ENCODE measurements at places on chromosomes 2 and 18.

GRCh38 chr2:44392338-44392943 is 30.7 kb downstream of the CAMKMT start:
- DNase-seq, result no peak

GRCh38 chr2:32946314-32947075 is at the start of gene LTBP1:
Gene LTBP1 (plus strand): TSS chr2:32946953. CDS start chr2:32947325, 372 bp downstream.
- no peak for DNase-seq

- no peak for DNase-seq
Measured at GRCh38 chr18:55487997-55488396, 100.0 kb downstream of the TCF4 start.

GRCh38 chr2:224183086-224183485 is 144.0 kb upstream of the SERPINE2 start:
- DNase-seq, result no peak

- no peak for DNase-seq
Measured at GRCh38 chr2:237132799-237133198, 47.1 kb downstream of the COPS8 start.

DNA sequence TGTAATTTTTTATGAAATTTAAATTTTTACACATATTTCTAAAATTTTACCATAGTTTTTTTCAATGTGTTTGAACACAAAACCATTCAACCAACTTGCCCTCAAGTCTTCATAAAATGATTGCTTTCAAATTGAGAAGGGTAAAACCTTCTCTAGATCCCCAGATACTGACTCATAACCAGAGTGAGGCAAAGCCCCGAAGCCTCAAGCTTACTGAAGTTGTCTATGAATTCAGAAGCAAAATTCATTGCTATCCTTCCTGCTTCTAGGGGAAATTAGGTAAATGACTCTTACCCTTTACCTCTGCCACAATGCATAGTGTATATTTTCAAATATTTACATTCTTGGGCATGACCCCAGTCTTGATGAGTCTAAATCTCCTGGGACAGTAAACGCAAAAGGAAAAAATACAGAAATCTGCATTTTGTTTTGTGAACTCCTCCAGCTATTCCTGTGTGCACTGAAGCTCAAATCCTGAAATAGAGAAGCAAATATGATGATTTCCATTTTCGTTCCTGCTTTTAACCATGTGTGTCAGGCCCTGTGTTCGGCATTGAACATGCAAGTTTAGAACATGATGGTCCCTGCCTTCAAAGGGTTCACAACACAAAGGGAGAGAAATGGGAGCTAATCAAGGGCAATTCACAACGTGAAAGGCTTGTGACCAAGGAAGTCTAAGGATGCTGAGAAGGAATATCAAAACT is 246.3 kb downstream of the SUCLG1 start:
- DNase-seq, result no peak

GRCh38 chr2:74756356-74756890 is 77.5 kb upstream of the HK2 start:
- DNase-seq, result no peak
